ENCODE measurements at places on chromosomes 3 and 15.

- DNase-seq, result no peak
Observed at GRCh38 chr3:55782351-55782750, 295.2 kb upstream of the WNT5A start.

GRCh38 chr3:41234823-41235721 lies 35.8 kb downstream of the CTNNB1 start:
- DNase-seq, result no peak

DNA sequence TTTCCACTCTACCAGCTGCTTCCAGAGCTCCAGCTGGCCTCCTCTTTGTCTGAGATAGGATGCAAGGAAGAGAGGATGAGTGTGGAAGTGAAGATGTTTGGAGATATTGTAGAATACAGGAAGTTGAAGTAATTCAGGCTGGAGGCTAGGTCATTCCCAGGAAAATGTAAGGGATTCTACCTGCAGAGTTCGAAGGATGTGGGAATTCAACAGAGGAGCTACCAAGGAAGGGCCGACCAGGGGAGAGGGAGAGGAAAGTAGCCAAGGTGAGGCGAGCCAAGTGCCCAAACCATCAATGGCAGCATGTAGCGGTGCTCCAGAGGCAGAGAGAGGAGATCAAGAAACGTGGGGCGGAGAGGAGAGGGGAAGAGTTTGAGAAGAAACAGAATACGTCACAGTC lies 49.0 kb upstream of the EPHB3 start:
- no peak for DNase-seq

DNA sequence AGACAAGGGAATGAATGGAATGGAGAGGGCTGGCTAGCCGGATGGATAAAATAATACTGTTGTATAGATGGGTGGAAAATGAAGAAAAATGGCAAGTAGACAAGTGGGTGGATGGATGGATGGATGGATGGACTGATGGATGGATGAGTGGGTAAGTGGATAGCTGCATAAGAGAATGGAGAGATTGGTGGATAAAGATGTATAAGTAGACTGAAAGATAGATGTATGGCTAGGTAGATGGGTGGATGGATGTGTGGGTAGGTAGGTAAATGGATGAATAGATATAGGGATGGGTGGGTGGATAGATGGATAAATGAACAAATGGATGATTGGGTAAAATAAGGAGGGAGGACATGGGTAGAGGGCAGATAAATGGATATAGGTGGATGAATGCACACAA lies 13.9 kb downstream of the CPNE9 start:
- no peak for DNase-seq

GRCh38 chr15:40229956-40230355 lies 8.9 kb upstream of the PAK6 start:
- no peak for DNase-seq

- DNase-seq, result no peak
Observed at GRCh38 chr3:14564741-14565140, 24.6 kb upstream of the GRIP2 start.

DNA sequence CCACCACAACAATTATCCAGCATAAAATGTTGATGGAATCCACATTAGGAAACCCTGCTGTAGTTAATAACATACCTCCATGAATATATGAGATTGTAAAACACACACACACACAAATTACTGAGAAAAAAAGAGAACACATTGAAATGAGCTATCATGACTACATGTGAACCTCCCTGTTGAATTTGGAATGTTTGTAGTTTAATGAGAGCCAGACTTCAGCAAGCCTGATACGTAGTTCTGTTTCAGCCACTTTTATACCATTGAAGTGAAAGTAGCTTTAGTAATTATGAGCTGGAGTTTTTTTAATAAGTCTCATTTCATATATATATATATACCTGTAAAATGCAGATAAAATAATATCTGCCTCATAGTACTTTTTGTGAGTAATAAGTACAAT lies 1146.4 kb downstream of the NAALADL2 start:
- DNase-seq, result no peak

- no peak for DNase-seq
Observed at GRCh38 chr3:171176244-171176933, 149.9 kb upstream of the SLC2A2 start.

DNA sequence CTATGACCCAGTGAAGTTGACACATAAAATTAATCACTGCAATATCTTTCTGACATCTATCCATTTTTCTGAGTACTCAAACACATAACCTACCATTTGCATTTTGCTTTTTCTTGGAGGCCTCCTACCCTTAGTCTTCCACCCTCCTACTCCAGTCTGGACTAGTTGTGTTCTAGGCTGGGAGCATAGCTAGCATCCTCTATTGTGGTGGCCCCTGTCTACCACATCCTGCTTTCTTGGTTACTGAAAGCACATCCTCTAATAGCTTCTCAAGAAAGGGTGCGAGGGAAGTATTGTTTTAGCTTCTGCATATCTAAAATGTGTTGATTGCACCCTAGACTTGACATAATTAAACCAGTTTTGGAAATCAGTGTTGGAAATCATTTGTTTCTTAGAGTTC lies 176.5 kb downstream of the THSD4 start:
- peak; percentile 11 for DNase-seq

GRCh38 chr3:143956838-143957237 lies 14.8 kb upstream of the DIPK2A start:
- no peak for DNase-seq

GRCh38 chr3:146431240-146431639 lies 38.1 kb downstream of the PLSCR2 start:
- no peak for DNase-seq

DNA sequence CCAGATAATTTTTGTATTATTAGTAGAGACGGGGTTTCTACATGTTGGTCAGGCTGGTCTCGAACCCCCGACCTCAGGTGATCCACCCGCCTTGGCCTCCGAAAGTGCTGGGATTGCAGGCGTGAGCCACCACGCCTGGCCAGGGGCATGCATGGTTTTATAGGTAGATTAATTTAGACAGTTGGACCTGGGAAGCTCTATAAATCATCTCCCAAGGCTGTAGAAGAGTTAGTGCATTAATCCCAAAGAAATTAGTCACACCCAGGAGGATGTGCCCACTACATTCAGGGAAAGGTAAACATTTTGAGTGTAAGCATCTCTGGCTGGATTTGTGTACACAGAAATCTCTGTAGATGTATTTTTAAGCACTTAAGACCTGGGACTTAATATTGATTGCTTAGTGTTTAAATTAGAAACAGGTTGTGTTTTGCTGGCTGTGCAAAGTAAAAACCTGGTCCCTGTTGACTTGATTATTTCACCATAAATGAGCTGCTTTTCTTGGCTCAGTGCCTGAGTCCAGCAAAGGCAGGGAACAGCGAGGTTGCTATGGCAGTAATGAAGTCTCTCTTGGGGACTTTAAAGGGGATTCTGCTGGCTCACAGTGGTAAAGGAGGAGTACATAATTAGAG lies 19.2 kb downstream of the EXOSC7 start:
- no peak for DNase-seq

DNA sequence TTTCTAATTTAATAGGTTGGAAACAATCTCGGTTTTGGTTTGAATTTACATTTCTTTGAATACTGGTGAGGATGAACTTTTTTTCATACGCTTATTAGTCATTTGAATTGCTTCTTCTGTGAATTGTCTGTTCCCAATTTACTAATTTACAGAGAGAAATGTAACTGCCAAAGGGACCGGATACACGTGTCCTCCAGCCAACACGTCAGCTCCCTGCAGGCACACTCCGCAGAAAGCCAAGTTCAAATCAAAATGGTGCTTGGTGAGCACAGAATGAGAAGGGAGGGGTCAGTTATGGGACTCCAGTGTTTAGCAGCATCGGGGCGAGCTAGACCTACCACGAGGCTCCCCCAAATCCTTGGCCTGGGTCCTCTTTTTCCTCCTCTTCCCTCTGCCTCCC lies 10.8 kb upstream of the TSEN2 start:
- no peak for DNase-seq

DNA sequence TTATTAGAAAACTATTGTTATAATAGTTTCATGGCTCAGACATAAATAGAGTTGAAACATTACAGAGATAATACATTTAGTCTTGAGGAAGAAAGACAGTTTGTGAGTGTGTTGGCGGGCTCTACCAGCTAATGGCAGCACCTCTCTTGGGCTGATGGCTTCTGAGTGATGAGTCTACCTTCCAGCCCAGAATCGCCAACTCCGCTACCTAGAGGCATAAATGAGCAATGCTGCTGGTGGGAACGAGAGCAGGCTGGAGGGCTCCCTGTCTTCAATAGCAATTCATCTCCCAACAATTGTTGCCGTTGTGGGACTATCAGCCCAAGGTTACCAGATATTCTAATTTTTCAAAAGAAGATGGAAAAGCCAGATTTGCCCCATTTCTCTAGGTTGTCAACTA lies 388.7 kb downstream of the FOXP1 start:
- no peak for DNase-seq

- DNase-seq, result no peak
Observed at GRCh38 chr3:129448186-129448895, 8.3 kb downstream of the IFT122 start.
